DND-41 (cell line): ENCODE measurements at places on chromosomes 1 and 21.

- DNase-seq = no peak
Measured at GRCh38 chr1:89337903-89338302, 26.0 kb upstream of the GBP6 start.

DNA sequence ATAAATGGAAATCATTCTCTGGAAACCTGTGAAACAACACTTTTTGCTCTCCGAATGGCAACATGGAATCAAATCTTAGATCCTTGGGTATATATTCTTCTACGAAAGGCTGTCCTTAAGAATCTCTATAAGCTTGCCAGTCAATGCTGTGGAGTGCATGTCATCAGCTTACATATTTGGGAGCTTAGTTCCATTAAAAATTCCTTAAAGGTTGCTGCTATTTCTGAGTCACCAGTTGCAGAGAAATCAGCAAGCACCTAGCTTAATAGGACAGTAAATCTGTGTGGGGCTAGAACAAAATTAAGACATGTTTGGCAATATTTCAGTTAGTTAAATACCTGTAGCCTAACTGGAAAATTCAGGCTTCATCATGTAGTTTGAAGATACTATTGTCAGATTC is 45.7 kb downstream of the PTGFR start:
- no peak for DNase-seq

- DNase-seq = no peak
Measured at GRCh38 chr21:29224006-29224405, 74.7 kb upstream of the BACH1 start.

GRCh38 chr1:183194527-183195141 is 8.6 kb downstream of the LAMC2 start:
- DNase-seq = peak; percentile 76

- no peak for DNase-seq
Measured at GRCh38 chr1:56188855-56189254, 390.5 kb downstream of the PLPP3 start.

DNA sequence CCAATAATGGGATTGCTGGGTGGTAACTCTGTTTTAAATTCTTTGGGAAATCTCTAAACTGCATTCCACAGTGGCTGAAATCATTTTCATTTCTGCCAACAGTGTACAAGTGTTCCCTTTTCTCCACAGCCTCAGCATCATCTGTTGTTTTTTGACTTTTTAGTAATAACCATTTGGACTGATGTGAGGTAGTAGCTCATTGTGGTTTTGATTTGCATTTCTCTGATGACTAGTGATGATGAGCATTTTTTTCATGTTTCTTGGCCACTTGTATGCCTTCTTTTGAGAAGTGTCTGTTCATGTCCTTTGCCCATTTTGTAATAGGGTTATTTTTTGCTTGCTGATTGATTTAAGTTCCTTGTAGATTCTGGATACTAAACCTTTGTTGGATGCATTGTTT is 131.9 kb upstream of the B3GALT2 start:
- DNase-seq = no peak

DNA sequence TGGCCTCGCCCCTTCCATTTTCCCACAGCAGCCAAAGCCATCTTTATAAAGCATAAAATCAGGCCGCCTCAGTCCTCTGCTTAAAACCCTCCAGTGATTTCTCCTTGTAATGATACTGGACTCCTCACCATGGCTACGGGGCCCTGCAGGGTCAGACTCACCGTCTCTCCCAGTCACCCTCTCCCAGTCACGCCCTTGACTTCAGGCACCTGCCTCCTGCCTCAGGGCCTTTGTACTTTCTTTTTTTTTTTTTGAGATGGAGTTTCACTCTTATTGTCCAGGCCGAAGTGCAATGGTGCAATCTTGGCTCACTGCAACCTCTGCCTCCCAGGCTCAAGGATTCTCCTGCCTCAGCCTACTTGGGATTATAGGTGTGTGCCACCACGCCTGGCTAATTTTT is 47.8 kb downstream of the PIK3CD start:
- DNase-seq = no peak

GRCh38 chr1:1990222-1990621 is 13.4 kb downstream of the CFAP74 start:
- DNase-seq = no peak

- no peak for DNase-seq
Measured at GRCh38 chr1:225777058-225777582, 506 bp upstream of the SRP9 start.

GRCh38 chr21:44636209-44637017 is 743 bp upstream of the KRTAP10-10 start:
- no peak for DNase-seq

DNA sequence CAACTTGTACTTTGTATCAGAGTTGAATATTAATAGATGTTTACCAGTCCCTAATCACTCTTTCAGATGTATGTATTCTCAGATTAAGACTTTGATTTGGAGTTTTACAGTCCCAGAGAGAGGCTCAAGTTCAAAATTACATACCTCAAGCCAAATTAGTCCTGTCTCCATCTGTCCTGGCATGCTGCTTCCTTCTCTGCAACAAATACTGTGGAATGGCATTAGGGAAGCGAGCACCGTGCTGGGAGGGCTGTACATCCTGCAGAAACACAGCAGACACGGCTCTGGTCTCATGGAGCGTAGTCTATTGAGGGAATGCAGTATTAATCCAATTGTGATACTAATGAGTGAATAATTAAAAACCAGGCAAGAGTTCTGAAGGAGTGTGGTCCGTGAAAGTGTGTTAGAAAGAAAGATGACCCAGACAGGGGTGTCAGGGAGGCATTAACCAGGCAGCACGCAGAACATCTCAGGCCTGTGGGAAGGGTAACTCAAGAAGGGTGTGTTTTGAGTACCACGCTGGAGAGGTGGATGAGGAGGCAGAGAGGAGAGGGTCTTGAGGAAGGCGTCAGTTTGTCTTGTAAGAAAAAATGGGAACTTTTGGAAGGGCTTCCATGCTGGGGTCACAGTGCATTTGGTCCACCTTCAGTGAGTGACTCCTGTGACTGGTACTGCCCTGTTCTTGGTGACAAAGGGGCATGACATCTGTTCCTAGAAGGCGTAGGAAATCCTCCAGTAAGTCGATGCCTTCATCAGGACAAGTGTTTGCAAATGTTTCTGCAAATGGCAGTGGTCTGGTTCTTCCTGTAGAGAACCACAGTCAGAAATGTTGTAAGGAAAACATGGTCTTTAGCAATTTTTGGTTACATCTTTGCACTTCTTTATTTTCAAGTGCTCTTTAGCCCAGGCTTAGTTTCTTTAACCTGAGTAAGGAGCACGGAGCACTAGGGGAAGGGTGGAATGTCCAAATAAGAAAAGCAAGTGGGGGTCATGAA is 1.6 kb downstream of the RAB4A start:
- DNase-seq = no peak

GRCh38 chr1:99682291-99682751 is 36.4 kb downstream of the PALMD start:
- DNase-seq = no peak

DNA sequence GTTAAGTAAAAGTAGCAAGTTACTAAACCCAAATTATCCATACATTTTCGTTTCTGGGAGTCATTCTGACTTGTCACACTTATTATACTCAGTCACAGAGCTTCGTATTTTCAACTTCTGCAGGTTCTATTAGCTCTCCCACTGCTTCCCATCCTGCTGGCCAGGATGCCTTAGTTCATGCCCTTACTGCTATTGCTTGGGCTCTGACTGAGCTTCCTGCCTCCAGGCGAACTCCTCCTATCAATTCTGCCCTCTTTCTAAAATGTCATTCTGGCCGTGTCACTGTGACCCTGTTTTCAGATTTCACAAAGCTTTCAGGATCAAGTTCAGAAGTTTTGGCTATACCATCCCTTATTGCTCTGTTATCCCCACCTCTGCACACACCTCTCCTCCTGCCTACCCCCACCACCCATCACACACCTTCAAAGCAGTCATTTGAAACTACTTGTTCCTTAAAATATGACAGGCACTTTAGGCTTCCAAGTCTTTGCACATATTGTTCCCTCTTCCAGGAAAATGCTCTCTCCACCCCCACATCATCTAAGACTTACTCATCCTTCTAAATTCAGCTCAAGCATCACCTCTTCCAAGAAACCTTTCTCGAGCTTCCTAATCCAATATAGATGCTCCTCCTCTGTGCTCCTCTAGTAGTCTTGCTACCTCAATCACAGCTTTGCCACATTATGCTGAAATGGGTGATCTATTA is 278.0 kb downstream of the BRINP2 start:
- DNase-seq = no peak
